ENCODE measurements at places on chromosomes 11 and 22.

DNA sequence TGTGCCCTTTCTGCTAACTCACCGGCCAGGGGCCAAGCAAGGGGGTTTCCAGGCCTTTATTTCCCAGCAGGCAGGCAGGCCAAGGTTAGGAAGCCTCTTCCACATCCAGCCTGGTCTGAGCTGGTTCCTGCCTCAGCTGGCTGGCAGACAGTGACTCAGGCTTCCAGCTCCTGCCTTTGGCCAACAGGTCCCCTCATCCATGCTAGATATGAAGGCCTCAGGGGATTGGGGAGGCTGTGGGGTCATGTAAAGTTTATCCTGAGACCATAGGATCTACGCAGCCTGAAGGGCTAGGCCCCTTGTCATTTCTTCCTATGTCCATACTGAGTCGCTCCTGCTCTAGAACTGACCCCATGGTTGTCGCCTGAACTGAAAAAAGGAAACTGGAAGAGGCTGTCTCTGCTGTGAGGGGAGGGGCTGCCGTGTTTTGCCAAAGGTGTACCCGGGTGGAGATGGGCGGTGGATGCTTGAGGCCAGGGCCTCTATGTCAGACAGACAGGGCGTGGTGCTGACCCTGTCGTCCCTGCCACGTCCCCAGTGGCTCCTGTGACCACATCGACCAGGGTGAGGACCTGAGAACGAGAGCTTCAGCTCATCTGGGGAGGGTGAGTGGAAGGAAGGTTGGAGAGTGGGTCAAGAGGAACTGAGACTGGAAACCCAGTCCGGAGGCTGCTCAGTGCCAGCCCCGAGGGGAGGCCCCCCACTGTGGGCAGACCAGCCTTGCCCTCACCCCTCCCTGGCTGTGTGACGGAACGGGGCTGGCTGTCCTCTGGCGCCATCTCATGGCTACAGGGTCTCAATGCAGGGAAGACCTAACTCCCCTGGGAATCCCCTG, 17.0 kb downstream of the P2RY6 start:
- DNase-seq, result peak; percentile 90

- DNase-seq, result no peak
Measured at GRCh38 chr11:76656050-76656531, 14.5 kb downstream of the LRRC32 start.

DNA sequence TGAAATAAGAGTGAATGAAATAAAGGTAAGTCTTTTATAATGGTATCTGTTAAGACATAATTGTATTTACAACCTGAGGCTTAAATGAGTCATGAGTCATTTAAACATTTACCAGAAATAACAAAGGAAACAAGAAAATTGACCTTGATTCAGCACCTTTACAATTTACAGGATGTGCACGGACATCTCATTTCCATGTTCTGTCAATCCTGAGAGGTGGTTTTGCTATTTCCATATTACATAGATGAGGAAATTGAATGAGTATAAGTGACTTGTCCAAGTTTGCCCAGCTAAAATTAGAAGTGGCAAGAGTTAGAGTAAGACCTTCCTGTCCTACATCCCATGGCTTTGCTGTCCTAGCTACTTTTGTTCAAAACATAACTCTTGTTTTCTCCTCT, 89.1 kb downstream of the TRIM44 start:
- DNase-seq, result no peak

DNA sequence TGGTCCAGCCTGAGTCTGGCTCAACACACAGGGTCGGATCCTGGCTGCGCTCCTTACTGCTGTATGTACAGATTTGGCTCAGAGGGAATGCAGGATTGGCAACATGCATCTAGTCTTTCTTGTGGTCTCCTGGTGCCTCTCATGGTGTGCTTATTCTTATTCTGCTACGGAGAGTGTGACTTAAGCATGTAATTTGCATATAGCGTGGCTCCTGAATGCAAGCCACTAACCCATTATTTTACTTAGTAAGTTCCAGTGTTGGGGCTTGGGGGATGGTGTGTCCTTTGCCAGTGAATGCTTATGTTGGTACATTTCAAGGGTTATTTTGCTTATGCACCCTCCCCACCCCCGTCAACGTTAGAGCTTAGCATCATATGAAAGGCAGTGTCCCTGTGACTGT, 51.2 kb downstream of the PTPRJ start:
- no peak for DNase-seq

DNA sequence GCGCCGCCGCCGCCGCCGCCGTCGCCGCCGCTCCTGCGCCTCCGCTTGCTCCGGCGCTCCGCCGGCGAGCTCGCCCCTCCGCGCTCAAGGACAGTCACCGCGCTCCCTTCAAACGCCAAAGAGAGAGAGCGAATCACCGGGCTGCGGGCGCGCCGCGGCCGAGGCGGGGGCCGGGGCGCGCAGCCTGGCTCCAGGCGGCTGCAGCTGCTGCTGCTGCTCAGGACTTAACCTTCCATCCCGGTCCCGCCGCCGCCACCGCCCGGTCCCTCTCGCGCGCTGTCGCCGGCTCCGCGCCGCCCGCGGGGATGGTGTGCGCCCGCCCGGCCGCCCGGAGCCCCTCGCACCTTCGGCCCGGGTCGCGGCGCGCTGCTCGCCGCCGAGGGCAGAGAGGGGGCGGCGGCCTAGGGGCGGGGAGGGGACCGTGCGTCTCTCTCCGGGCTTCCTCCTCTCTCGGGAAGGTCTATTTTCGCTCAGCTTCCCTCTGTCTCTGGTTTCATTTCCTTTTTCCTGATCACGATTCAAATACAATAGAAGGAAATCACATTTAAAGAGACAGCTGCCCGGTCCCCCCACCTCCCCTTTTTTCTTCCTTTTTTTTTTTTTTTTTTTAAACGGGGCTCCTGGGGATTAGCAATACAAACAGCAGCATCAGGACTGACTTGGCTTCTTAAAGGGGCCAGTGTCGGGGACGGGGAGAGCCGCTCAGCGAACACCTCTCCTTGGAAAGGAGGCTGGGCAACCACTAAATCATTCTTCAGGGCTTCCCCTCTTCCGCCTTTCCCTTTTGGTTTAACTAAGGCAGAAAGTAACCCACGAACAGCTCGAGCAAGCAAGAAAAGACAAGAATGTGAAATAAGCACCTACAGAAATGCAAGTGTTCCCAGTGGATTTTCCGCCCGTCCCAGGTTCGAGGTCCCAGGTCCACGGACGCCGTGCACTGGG, 22.1 kb downstream of the LMO2 start:
- peak; percentile 68 for DNase-seq

DNA sequence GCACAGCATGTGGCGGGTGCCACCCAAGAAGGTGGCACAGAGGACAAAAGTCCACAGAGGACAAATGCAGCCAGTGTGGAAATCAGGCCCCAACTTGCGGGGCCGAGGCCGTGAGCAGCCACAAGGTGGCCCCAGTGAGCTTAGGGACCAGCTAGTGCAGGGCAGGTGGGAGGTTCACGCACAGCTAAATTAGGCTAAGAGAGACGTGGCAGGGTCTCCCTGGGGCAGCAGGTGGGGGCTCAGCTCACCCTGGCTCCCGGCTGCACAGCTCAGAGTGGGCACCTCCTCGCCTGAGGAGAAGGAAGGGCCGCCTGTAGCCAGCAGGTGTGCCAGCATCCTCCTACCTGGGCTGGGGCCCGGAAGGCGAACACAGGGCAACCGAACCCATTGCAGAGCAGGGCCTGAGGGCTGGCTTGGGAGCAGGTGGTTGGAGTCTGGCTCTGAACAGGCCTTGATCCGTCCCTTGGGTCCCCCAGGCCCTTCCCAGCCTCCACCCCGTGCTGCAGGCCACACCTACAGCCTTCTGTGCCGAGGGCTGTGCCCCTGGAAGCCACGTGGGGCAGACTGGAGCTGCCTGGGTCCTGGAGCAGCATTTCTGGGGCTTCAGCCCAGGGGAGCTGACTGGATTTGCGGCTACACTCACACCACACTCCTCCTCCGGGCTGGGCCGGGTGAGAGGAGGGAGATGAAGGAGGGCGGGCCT, 26.1 kb upstream of the CELSR1 start:
- DNase-seq, result peak; percentile 82

DNA sequence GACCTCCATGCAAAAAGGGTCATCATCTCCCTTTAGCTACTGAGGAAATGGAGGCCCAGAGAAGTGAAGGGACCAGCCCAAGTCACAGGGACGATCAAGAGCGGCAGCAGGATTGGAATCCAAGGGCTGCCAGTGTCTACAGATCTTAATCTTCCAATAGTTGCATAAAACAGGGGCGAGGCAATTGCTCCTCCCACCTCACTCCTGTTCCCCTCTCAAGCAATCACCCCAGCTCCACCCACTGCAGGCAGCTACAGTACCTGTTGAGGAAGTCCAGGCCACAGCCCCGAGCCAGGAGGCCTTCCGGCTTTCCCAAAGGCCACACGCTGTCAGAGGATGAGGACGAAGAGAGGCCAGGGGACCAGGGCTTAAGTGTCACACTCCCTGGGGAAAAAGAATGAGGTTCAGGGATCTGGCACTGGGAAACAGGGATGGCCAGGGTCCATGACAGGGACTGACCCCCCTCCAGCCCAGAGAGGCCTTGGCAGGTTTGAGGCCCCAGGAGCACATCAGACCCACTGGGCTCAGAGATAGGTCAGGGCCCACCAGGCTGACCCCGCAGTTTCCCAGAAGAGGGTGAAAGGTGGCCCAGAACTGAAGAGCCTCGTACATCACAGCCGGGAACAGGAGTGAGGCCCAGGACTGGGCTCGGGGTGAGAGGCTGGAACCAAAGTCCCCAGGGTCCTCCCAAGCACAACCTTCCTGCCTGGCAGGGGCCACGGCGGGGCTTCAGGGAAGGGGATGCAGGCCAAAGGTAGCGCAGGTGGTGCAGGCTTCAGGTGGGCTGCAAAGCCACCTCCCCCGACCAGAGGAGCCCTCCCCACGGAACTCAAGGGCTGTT, 16.4 kb upstream of the MFNG start:
- no peak for DNase-seq

DNA sequence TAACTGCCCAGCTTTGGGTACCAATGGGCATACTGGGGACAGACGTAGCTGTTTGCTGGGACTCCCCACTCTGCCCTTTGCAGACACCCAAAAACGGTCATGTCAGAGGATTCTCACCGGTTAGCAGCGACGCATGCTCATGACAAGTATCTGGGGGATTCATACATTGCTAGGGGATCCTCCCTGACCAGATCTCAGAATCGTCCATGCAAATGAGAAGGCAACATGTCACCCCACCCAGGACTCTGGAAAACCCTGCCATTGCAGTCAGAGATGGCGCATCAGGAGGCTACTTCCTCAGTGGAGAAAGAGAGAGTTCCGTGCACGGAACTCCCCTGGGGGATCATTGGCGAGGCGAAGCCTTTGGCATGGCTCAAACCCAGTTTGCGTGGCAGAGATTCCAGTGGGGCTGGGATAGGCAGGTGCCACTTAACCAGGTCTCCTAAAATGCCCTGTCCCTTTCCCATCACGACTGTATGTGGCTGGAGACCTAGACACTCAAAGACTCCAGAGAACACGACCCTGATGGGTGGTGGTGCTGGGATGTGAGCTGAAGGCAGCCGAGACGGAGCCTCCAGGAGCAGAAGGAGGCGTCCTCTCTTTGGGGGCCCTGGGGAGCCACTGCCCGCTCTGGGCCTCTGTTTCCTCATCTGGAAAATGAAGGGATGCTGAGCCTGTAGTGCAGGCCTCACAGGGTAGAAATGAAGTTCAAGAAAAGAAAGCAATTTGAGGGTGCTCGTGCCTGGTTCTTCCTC, 4.9 kb downstream of the RGL4 start:
- DNase-seq, result no peak

- DNase-seq, result no peak
Measured at GRCh38 chr22:25482091-25482760, 82.2 kb upstream of the GRK3 start.

DNA sequence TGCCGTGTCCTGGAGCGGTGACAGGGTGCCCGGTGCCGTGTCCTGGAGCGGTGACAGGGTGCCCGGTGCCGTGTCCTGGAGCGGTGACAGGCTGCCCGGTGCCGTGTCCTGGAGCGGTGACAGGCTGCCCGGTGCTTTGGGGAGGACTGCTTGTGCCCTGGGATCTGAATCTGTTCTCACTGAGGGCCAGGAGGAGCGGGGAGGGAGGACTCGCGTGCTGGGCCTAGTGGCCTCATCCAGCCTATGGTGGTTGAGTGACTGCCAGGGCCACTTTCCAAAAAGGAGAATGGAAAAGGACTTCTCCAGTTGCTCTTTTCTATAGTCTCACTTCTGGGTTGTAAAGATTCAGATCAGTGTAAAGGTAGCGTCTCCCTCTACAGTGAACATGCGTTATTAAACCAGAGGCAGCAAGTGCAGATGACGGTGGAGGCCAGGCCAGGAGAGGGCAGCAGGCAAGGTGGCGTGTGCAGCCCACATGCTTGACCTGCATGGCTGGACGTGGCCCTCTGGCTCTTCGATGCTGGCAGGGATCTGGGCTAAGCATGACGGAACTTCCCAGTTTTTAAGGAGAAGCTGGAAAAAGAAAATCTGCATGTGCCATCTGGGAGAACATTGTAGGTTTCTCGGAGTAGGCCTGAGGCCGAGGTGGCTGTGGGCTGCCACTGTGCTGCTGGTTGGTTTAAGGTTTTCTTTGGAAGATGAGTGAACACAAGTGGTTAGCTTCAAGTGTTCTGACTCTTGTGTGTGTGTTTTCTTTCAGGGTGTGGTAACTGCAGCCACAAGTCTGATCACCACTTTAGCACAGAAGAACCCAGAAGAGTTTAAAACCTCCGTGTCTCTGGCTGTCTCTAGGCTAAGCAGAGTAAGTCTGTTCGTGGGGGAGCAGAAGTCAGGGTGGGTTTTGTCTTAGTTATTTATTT, 55.0 kb downstream of the AP2A2 start:
- peak; percentile 57 for DNase-seq

GRCh38 chr11:33651990-33652389, 48.6 kb downstream of the C11orf91 start:
- peak; percentile 56 for DNase-seq

GRCh38 chr11:66006134-66006890, 4.0 kb downstream of the BANF1 start:
- no peak for DNase-seq

- DNase-seq, result no peak
Measured at GRCh38 chr11:36097219-36097650, 153.4 kb downstream of the LDLRAD3 start.

DNA sequence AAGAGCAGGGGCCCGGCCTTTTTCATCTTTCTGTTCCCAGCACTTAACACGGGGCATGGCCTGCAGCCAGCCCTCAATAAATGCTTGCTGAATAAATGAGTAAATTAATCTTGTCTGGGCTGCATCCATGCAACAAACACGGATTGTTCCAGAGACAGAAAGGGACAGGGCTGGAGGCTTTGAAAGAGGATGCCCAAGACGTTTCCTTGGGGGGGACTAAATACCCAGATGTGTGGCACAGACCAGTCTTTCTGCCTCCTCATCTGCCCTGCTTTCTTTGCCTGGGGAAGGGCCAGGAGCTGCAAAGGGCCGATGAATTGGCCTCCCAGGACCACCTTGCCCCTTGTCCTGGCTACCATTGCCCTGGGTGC, 40.4 kb downstream of the SHISAL1 start:
- DNase-seq, result no peak
